ENCODE measurements at places on chromosomes 5 and 9.

DNA sequence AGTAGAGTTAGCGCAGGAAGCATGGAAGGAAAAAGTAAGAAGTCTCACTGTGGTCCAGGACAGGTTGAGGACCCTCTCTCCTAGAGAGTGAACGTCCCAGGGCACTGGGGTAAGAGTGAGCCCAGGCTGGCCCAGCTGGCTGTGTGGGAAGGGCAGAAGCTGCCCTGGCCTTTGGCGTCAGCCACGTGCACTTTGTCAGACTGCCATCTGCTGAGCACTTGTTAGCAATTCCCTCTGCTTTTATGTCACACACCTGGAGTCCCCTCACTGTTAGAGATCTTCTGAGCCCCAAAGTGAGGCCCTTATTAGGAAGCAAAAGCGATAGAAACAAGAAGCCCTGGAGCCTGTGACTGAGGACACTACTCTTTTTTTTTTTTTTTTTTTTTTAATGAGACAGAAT lies 79.1 kb downstream of the UGCG start:
- DNase-seq = no peak

DNA sequence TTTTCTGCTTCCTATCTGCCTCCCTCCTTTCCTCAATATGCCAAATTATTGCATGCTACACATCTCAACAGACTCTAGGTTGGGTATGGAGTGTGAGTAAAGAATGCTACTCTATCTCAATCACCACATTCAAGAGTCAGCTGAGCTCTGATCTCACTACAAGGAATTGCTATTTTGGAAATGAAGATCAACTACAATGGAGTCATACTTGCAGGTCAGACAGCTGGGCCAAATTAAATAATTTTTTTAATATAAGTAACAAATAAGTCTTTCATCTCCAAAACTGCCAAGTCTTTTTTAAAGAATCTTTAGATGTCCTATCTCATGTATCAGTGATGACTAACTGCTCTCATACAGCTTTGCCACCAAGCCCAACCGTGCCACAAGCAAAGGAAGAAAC lies 64.0 kb downstream of the DEPDC1B start:
- no peak for DNase-seq

DNA sequence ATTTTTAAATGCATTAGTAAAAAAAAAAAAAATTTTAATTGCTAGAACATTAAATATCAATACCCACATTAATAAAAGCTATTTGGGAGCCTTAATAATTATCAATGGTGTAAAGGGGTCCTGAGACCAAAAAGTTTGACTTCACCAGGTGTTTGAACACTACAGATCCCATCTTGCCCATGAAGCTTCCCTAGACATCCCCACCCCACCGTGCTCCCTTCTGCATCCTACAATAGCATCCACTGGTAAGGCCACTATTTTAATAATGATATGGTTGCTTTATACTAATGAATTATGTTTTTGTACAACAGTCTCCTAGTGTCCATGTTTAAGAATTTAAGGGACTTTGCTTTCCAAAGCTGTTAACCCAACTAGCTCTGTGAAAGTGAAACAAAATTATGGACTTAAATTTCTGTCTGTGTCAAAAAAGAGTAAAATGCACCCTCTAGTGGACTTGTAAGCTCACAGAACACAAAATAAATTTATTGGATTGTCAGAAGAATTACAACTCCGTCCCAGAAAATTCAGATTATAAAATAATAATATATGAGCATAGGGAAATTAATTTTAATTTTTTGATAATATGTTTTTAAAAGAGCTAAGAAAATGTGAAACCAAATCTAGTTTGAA lies 76.0 kb downstream of the ARL15 start:
- DNase-seq = no peak

- no peak for DNase-seq
Observed at GRCh38 chr5:133154274-133155075, 102.7 kb downstream of the HSPA4 start.

GRCh38 chr9:36036780-36037548 lies at the start of gene RECK:
Gene RECK, plus strand, starts transcription at chr9:36036913. Its CDS starts 86 bp downstream, at chr9:36036999.
- peak; percentile 71 for DNase-seq

GRCh38 chr5:10474521-10475075 lies 32.9 kb downstream of the ROPN1L start:
- DNase-seq = no peak

DNA sequence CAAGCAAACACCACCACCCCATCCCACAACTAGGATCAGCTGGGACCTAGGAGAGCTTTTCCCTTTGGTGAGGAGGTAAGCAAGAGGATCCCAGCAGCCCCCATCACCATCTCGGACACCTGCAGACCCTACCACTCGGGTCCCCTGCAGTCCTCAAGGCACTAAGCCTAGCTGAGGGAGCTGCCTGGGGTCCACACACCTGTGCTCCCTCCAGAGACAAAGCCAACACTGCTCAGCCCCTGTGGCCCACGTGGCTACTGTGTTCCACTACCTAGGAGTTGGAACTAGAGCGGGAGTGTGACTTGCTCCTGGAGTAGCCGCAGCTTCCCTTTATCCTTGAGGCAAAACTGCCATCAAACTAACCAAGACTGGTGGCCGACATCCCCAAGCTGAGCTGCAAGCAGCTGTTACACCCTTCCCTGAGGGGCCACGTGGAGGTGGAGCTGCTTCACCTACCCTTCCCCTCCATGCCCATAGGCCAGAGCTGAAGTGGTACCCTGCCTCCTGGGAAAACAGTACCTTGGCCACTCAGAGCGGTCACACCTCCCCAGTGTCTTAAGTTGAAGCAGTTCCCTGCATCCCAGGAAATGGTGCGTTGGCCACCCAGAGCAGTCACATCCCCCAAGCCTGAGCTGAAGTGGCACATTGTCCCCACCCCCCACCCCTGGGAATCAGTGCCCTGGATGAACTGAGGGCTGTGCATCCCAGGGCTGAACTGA lies 205.5 kb downstream of the CACNA1B start:
- no peak for DNase-seq

GRCh38 chr5:164394686-164395194 lies 889.3 kb downstream of the MAT2B start:
- DNase-seq = no peak

DNA sequence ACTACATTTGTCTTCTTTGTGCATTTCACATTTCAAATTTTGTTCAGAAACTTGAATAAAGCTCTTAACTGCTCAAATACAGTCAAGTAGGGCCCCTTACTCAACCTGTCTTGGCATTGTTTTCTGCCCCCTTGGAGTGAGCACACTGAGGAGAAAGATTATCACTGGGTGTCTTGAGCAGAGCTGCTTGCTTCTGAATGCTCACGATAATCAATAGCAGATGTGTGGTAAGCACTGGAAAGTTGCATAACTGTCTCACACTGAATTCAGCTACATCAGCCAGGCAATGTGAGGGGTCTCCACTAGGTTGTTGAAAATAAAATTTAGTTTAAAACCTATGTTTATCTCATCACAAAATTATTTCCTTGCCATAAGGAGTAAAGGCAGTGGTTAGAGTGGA lies 7.8 kb upstream of the TNFAIP8 start:
- DNase-seq = no peak

GRCh38 chr9:14193328-14193990 lies 120.5 kb downstream of the NFIB start:
- DNase-seq = no peak

DNA sequence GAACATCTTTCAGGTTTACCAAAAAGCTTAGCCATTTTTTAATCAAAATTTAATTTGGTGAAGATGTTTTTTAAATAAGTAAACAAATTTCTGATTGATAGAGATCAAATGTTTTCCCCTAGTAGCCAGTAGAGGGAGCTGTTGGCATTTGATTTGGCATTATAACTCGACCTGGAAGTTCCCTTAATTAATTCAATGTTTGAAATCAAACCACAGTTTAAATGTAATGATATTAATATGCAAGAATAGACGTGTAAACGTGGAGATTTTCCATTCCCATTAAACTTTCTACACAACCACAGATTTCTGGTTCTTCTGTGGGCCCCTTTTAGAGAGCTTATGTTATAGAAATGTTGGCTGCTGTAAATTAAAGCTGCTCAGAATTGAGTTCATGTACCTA lies 148.1 kb upstream of the MPDZ start:
- DNase-seq = peak; percentile 26

GRCh38 chr5:2740876-2741555 lies 10.5 kb downstream of the IRX2 start:
- DNase-seq = no peak

DNA sequence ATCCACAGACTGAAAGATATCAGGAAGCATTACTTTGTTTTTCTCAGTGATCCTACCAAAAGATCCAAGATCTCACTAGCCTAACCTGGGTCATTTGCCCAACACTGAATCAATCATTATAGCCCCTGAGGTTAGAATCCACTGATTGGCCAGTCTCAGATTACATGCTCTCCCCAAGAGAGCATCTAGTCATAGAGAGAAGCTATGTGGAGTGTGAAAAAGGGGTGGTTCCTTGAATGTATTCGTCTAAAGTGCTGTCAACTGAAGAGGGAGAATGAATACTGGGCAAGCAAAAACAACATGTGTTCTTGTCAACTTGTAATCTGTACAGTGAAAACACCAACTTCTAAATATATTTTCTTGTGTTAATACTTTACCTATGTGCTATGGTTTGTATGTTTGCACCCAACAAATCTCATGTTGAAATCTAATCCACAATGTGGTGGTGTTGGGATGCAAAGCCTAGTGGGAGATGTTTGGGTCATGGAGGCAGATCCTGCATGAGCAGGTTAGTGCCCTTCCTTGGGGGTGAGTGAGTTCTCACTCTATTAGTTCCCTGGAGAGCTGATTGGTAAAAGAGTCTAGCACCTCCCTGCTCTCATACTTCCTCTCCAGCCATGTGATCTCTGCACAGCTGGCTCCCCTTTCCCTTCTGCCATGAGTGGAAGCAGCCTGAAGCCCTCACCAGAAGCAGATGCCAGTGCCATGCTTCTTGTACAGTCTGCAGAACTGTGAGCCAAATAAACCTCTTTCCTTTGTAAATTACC lies 60.3 kb upstream of the PJA2 start:
- no peak for DNase-seq

GRCh38 chr5:172207511-172207910 lies 13.5 kb downstream of the EFCAB9 start:
- no peak for DNase-seq

DNA sequence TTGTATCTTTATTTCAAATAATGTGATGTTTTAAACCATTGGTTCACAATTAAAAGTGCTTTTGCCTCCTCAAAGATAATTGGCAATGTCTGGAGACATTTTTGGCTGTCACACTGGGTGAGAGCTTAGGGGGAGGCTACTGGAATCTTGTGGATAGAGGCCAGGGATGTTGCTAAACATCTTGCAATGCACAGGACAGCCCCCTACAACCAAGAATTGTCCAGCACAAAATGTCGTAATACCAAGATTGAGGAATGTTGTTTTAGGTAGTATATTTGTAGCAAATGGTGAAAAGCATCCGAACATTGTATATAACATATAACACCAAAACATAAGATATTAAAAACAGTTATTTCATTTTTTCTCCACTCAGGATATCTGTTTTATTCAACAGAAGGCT lies 99.8 kb downstream of the SLC44A1 start:
- DNase-seq = no peak

- no peak for DNase-seq
Observed at GRCh38 chr9:3008091-3008490, 164.2 kb upstream of the PUM3 start.

DNA sequence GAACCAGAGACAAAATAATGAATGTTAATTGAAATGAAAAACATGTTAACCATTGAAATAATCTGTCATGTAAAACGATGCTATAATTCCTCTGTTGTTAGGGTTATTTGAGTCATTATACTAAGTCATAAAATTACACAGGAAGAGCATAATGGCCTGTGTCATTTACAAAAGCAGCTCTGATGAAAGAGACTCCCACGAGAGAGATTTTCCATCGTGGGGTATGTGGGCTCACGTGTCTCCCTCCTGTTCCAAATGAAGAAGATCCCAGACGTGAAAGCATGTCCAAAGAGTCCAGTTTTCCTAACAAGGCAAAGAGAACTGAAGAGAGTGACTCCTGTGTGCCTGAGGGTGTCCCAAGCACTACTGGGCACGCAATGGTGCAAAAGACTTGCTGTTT lies 379.8 kb downstream of the SPOCK1 start:
- no peak for DNase-seq

DNA sequence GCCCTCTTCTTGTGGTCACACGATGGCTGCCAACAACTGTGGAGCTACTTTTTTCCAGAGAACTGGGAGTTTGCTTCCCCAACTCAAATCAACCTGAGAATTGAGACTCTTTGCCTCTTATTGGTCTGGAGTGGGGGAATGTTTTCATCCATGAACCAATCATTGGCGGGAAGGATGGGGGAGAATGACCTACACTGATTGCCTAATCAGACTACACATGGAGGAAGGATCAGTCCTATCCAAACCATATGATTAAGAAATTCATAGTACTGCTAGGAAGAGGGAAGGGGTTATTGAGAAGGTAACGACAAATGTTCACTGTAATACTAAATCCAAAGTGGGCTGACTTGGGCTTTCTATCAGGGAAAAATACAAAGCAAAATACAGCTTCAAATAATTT lies 7.9 kb upstream of the KIF2A start:
- DNase-seq = no peak

- no peak for DNase-seq
Observed at GRCh38 chr5:5351288-5351979, 71.0 kb upstream of the ICE1 start.

GRCh38 chr9:18678821-18679590 lies 205.1 kb downstream of the ADAMTSL1 start:
- DNase-seq = no peak

- DNase-seq = peak; percentile 71
Observed at GRCh38 chr5:10695055-10695649, 65.9 kb downstream of the DAP start.

GRCh38 chr5:157570531-157571200 lies 4.9 kb downstream of the ADAM19 start:
- no peak for DNase-seq

GRCh38 chr5:95244479-95244878 lies 40.4 kb downstream of the MCTP1 start:
- DNase-seq = no peak

GRCh38 chr9:116860509-116861120 lies 173.5 kb downstream of the TRIM32 start:
- peak; percentile 49 for DNase-seq

- DNase-seq = no peak
Observed at GRCh38 chr9:97567182-97567893, 65.8 kb downstream of the TSTD2 start.

DNA sequence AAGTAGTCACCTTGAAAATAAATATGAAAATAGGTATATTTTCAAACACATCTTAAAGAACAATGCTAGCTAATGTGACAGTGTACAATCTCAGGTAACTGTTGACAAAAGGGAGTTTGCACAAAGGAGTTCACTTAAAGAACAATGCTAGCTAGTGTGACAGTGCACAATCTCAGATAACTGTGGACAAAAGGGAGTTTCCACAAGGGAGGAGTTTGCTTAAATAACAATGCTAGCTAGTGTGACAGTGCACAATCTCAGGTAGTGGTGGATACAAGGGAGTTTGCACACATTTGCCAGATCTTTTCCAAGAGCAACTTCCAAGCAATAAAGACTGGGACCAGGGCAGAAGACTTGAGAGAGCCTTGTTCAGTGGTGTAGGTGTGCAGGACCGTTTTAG lies 442.9 kb upstream of the FTMT start:
- no peak for DNase-seq

GRCh38 chr9:115777610-115778009 lies 376.0 kb upstream of the PAPPA start:
- no peak for DNase-seq

GRCh38 chr5:88967633-88968585 lies 84.9 kb upstream of the MEF2C start:
- no peak for DNase-seq

- DNase-seq = no peak
Observed at GRCh38 chr5:136740228-136740627, 374.9 kb upstream of the TRPC7 start.
